HCT116 (cell line): ENCODE measurements at places on chromosomes 2 and 18.

DNA sequence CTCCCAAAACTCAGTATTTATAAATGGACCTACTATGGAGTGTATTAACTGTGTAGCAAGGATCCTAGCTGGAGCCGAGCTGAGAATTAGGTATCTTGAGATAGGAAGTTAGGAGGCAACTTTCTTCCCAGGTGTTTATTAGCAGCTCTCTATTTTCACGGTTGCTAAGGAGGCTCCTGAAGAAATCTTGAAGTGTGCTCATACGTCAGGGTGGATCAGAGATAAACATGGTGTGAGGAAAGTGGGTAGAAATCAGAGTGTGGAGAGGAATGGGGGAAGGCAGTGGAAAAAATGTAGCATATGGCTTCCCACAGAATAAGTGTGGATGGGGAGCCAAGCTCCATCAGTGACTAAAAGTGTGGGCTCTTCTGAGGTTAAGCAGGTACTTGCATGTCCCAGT lies 104.3 kb downstream of the ABCA12 start:
- no peak for DNase-seq

- DNase-seq: no peak
Measured at GRCh38 chr2:63056107-63057050, 5.7 kb downstream of the OTX1 start.

DNA sequence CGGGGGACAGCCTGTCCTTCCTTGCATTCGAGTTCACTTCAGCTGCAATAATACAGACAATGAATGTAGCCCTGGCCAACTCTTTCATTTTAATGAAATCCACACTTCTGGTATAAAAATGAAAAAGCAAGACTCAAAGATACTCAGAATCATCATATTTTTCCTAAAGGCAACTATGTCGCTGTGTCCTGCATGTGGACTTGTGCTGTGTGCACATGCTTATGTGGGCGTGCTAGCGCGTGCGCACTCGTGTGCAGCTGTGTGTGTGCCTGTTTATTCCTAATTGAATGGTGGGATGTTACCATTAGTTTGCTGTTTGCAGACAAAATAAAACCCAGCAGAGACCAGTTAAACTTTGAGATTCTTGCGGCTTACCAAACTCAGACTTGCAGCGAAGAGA lies 49.6 kb downstream of the SMIM21 start:
- DNase-seq: no peak

DNA sequence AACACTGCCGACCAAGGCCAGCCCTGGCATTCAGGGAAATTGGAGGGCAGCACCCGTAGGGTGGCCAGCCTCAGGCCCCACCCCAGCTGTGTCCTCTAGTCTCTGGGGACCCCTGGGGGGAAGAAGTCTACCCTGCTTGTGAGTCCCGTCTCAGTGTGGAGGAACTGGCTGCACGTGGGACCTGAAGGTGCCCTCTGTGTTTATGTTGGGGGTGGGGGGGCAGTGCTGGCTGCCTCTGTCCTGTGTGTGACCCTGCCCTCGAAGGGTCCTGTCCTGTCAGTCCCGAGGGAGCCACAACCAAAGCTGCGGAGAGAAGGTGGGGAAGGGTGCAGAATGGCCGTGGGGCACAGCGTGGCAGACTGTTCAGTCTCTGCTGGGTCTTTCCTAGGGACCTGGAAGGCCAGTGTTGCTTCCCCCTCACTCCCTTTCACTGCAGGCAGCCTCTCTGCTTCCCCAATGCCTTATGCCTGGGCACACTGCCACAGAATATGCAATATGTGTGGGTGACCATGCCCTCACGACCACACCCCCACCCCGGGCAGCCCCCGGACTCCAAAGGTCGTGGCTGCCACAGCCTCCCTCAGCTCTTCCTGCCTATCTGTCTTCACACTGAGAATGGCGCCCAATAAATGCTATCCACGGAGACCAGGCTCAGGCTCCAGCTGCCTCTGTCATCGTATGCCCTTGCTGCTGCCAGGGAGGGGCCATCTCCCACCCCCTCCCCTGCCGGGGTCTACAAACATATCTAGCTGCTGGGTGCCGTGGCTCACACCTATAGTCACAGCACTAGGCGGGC lies 33.3 kb upstream of the SLC35F6 start:
- DNase-seq: no peak

DNA sequence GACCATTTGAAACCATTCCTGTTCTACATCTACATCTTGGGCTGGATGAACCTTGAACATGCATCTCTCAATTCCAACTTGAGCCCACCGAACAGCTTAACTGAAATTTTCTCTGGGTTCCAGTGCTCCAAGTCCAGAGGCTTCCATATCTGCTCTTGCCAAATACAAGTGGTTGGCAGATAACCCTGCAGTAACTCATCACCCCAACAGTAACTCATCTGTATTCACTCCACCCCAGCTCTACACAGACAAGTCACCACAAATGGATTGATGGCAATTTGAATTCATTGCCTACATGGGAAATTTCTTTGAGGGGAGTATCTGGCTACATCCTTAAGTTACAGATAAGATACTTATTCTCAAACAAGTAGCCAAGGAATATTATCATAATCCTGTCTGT lies 502.4 kb upstream of the TNP1 start:
- no peak for DNase-seq

- no peak for DNase-seq
Measured at GRCh38 chr18:23935804-23936203, 78.8 kb upstream of the TTC39C start.

- no peak for DNase-seq
Measured at GRCh38 chr2:239834143-239834542, 191.0 kb downstream of the NDUFA10 start.

GRCh38 chr2:232482301-232483238 lies 5.1 kb downstream of the ECEL1 start:
- DNase-seq: no peak

- no peak for DNase-seq
Measured at GRCh38 chr18:52287151-52287550, 52.8 kb upstream of the DCC start.

DNA sequence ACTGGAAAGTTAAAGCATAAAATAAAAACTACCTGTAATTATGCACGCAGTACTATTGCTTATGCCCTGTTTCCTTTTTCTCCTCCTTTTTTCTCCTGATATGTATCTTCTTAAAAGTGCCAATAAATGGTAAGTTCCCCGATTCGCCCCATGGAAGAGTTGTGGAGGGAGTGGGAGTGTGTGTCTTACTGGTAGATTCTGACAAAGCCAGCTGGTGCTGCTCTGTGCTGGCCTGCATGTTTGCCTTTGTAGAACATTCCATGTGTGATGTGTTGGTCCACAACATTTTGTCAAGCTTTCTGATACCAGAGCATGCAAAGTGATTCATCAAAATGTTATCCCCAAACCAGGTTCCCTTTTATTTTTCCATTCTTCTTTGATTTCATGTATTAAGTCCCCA lies 356.9 kb upstream of the RAB12 start:
- DNase-seq: no peak

DNA sequence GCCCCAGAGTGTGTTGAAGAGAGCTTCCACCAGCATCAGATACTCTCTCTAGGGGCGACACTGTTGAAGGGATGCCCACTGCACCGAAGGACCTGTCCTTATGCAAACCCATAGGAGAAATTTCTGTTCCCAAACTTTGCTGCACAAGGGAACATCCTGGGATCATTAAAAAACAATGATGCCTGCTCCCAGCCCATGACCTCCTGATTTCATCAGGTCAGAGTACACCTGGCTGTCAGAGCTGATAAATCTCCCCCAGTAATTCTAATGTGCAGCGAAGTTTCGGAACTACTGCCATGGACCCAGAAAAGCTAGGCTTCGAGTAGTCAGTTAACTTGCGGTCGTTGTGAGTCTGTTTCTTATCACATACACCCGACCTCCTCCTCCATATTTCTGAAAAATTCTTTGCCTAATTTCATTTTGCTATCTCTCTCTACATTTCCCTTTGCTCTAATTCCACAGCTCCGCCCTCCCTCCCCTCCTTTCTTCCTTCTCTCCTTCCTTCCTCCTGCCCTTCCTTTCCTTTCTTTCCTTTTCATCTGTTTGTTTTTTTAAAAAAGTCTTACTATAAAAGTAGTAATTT lies 18.8 kb downstream of the FAM124B start:
- DNase-seq: no peak

DNA sequence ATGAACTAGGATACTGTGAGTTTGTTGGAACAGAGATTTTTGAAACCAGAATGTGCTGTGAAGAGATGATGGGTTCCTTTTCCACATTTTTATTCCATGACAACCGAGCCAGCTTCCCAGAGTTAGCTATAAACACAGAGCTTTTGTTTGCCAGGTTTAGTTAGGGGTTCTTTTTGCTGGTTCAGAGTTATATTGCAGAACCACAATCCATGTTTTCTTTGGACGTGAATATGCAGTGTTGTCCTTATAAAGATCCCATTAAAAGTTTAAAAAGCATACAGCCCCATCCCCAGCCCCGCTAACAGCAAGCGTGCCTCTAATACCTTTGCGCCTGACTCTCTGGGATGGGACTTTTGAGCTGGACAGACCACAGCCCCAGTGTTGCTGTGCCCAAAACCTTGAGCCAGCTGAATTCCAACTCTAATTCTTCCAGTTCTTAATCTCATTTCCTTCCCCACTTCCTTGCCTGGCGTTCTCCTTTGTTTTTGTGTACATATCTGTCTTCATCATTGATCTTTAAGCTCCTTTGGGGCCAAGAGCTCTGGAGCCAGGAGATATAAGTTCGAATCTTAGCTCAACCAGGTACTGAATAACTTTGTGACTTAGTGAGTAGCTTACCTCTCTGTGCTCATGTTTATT lies 72.3 kb downstream of the SPATS2L start:
- DNase-seq: no peak

GRCh38 chr2:61959381-61960293 lies 54.2 kb downstream of the COMMD1 start:
- no peak for DNase-seq

DNA sequence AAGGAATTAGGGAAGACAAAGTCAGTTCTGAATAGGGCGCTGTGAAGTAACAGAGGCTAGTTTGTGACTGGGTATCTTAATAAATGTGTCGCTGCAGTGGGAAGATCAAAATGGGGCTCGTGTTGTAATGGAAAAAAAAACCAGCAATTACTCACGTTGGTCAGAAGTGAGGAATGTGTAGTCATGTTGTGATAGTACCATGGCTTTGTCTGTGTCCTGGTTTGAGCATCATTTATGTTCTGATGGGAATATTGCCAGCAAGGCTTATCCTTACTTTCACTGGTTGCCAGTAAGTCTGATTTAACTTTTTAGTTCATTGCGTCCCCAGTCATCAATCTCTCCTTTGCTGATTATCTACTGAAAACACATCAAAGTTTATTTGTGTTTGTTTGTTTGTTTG lies 467.6 kb downstream of the NYAP2 start:
- no peak for DNase-seq

DNA sequence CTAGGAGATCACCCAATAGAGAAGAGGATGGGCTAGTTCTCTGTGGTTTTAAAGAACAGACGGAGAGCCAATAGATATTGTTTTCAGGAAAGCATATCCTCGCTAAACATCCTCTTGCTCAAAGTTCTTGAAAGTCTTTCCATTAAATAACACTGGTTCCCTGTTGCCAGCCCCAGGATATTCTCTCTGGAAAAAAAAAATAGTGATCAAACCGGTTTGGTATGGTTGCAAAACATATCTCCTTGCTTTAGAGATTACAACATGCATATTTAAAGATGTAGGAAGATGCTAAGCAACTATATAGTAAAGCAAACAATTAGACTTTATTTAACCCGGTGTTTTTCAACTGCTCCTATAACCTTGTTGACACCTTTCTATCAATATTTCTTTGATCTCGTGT lies 211.4 kb downstream of the CMPK2 start:
- no peak for DNase-seq
